ENCODE measurements at places on chromosomes 1 and 21. TPM values are rescaled to one million over a fixed set of nuclear protein-coding genes. Genes with fewer than 3 reads are reported as not detected.

GRCh38 chr1:115240297-115240696 lies 97.8 kb downstream of the NGF start:
- no peak for DNase-seq

DNA sequence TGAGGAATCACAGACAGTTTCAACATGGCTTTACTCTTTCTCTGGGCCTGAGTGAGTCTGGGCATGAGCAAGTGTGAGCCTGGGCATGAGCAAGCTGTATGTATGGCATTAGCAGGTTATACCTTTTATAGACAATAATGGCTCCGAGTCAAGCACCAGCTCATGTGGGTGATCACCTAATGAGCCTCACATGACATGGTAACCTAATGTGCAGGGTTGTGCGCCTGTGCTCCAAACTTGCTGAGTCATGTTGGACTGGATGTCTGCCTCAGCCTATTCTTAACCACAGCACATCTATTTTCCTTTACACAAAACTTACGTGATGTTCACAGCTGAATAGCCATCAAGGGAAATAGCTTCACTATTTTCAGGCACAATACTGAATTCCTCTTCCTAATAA lies 236.2 kb upstream of the NRIP1 start:
- DNase-seq, result no peak

DNA sequence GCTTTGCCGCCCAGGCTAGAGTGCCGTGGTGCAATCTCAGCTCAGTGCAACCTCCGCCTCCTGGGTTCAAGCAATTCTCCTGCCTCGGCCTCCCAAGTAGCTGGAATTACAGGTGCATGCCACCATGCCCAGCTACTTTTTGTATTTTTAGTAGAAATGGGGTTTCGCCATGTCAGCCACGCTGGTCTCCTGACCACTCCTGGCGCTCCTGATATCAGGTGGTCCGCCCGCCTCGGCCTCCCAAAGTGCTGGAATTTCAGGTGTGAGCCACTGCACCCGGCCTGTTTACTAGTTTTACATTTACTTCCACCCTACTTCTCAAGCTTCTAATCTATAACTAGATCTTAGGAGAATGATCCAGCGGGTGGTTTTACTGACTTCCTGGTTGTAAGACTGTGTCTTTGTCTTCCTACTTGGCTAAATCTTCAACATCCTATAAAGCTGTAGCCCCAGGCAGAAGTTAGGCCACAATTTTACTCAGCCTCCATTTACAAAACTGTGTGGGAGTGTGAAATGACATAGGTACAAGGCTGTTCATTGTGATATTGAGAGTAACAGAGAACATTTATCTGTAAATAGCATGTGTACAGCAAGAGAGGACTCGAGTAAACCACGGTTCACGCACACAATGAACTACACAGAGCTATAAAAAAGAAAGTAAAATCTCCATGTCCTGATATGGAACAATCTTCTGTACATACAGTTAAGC lies 9.6 kb upstream of the POU2F1 start:
- peak; percentile 7 for DNase-seq

DNA sequence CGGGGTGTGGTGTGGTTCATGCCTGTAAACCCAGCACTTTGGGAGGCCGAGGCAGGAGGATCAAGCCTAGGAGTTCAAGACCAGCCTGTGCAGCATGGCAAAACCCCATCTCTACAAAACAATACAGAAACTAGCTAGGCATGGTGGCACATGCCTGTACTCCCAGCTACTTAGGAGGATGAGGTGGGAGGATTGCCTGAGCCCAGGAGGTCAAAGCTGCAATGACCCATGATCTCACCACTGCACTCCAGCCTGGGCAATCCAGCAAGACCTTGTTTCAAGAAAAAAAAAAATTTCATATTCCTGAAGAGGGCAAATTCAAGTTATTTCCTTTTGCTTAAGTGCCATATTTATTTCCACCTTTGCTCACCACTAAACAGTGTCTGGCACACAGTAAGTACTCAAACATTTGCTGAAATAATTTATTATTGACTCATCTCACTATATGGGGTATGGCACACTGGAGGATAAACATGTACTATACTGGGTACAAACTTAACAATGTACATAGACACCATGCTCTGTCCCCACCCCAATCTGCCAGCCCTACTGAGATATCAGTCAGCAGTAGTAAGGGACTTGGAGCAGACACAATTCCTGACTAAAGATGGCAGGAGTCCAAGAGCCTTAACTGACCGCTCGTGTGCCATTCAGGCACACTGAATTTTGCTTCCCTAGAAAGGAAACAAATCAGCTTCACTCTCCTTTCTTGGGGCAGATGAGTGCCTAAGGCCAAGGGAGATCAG lies 15.5 kb downstream of the MEAF6 start:
- no peak for DNase-seq

Gene RYR2
- 0.99 TPM for total RNA-seq

DNA sequence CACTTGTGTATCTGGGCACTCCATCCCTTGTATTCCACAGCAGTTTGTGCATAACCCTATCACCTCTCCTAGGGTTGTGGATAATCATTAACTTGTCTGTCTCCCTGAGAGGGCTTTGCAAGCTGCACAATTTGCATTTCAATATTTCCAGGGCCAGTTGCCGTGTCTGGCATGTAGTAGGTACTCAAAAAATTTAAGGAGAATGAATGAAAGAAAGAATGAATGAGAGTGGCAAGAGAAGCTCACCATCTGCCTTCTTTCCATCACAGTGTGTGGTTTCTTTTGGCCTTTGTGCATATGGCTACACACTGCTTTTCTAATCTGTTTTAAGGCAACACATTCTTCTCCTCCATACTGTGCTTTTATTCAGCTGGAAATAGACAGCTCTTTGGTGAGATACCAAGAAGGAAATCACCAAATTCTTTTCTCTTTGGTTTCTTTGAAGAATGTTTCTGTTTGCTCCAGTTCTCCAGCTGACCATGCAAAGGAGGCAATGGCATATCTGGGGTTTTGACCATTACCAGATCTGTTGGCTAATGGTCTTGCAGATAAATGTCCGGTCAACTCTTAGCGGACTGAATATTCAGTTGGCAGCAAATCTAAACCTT lies 49.4 kb downstream of the NGF start:
- DNase-seq, result no peak

Gene TTC3
- 140 TPM for total RNA-seq

DNA sequence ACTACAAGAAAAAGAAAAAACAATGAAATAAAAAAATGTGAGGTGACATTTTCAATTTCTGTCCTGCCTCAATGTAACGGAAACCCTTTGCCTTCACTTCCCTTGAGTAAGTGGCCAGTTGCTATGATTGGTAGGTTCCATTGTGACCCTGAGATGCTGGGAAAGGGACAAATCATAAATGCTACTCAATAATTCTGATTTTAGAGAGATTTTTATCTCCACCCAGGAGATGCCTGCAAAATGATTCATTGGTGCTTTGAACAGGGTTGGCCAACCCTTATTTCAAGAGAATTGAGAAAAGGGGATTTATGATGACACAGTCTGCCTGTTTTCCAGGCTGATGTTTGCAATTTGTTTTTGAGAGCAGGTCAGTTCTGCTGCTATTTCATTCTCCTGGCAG lies 22.5 kb downstream of the XCL1 start:
- no peak for DNase-seq

Gene REG4
- 0.08 TPM for total RNA-seq

GRCh38 chr1:11248169-11248568 lies 14.2 kb downstream of the MTOR start:
- DNase-seq, result no peak

Gene ZNF695
- 17.4 TPM for total RNA-seq

DNA sequence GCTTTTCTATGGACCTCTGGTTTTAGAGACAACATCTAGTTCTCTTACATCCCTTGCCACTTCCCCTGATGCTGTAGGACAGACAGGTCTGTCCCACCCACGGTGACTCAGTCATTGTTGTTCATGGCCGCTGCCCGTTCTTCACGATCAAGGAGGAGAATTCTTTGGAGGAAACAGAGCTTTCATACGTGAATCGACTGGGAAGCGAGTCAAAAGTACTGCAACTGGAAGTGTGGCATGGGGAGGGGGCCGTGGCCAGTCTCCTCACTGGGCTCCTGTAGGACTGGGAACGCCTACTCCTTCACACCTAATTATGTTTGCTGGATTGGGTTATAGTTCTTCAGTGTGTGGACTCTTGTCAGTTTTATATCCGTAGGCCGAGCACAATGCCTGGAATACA lies 4.4 kb upstream of the SLC37A1 start:
- no peak for DNase-seq

DNA sequence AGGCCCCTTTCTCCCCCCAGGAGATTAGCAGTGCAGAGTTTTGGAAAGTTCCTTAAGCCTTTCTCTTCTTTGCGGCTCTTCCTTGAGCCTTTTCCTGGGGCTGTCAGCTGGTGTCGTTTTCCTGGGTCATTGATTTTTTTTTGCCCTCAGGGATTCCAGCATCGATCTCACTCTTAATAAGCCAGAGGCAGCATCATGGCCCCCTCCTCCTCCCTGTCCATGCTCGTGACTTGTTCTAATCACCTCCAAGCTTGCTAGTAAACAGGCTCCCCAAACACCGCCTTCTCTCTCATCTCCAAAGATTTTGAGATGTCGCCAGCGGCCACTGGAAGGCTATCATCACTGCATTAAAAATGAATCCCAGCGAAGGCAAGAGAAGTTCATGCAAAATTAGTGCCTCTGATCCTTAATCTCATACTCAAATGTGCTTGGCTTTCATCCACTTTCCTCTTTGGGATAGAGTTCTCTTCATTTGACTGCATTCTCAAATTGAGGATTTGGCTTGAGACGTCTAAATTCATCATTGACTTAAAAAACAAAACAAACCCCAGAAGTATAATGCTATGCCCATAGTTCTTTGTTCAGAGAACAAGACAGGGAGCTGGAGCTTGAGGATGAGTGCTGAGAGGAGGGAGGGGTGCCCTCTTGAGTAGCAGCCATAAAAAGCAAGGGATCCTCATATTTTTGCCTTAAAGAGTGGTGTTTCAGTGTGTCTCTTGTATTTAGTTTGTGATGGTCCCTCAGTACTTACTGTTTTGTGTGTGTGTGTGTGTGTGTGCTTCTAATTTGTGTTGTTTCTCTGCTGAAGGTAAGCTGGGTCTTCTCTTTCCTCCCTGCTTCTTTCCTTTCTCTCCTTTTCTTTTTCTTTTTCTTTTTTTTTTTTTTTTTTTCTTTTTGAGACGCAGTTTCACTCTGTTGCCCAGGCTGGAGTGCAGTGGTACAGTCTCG lies 3.2 kb downstream of the EVA1C start:
- DNase-seq, result no peak

- DNase-seq, result peak; percentile 46
Measured at GRCh38 chr1:160161965-160162705, 10.7 kb downstream of the ATP1A4 start.

Gene TIAM1
- 6.0 TPM for total RNA-seq

All from SJCRH30 (cell line).